Bladder microvascular endothelial cell (primary cell): ENCODE measurements at places on chromosomes 11 and 22. TPM values are rescaled to one million over a fixed set of nuclear protein-coding genes. Genes with fewer than 3 reads are reported as not detected.

Gene EPS8L2
- 3.4 and 5.0 TPM in 2 replicates for total RNA-seq

Gene TYR
- not detected in 2 replicates for total RNA-seq

Gene MUC2
- total RNA-seq = not detected in 2 replicates

Gene MYOD1
- total RNA-seq = not detected in 2 replicates

Gene SERPIND1
- under 0.01 TPM in 1 of 2 replicates, not detected in the other for total RNA-seq

Gene IGSF9B
- total RNA-seq = 0.19 TPM in 1 of 2 replicates, not detected in the other

Gene PPP6R2
- 47.9 and 75.4 TPM in 2 replicates for total RNA-seq

Gene ELFN2
- total RNA-seq = under 0.01 and 0.06 TPM in 2 replicates

Gene TMEM45B
- total RNA-seq = 0.16 and 1.6 TPM in 2 replicates

Gene ANKK1
- not detected in 2 replicates for total RNA-seq

Gene ANGPTL5
- total RNA-seq = not detected in 2 replicates

Gene KRTAP5-1
- not detected in 2 replicates for total RNA-seq

Gene SREBF2
- 43.1 and 81.1 TPM in 2 replicates for total RNA-seq

Gene GGA1
- 25.4 and 50.4 TPM in 2 replicates for total RNA-seq

Gene RHOG
- 11.0 and 19.6 TPM in 2 replicates for total RNA-seq
